ENCODE measurements at places on chromosomes 12 and 14. TPM values are rescaled to one million over a fixed set of nuclear protein-coding genes. Genes with fewer than 3 reads are reported as not detected.

Gene SSTR1
- 0.33 TPM for total RNA-seq

- no peak for DNase-seq
Observed at GRCh38 chr12:30896461-30896860, 30.1 kb upstream of the TSPAN11 start.

GRCh38 chr12:113472191-113473121 is 785 bp upstream of the LHX5 start:
- no peak for DNase-seq

DNA sequence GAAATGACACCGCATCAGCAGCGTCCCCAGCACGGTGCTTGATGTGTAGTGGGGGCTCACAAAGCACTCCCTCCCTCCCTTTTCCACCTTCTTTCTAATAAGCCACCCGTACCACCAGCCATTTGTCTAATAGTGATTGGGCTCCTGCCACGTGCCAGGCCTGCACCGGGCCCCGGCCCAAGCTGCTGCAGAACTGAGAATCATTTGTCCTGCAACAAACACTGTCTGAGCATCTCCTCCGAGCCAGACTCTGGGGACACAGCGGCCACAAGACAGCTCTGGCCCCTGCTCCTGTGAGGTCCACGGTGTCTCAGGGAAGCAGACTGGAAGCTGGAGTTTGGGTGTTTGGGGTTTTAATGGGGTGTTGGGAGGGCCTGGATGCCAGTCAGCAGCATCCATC is 43.9 kb downstream of the MVK start:
- no peak for DNase-seq

DNA sequence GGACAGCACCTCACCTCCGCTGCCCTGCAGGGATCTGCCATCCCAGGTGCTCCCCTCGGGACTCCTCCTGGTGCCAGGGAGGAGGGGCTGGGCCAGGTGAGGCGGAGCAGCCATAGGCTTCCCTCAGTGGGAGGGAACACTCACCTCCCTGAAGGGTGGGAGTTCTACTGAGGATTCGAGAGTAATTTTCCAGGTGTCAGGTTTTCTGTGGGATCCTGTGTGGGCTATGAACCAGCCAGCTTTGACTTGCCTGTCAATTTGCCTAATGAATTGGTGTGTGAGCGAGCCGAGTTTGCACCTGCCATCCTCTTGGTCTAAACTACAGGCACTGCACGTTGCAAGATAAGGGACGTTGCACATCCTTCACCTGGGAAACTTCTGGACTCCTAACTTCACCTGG is 50.3 kb downstream of the NOC4L start:
- DNase-seq, result no peak

DNA sequence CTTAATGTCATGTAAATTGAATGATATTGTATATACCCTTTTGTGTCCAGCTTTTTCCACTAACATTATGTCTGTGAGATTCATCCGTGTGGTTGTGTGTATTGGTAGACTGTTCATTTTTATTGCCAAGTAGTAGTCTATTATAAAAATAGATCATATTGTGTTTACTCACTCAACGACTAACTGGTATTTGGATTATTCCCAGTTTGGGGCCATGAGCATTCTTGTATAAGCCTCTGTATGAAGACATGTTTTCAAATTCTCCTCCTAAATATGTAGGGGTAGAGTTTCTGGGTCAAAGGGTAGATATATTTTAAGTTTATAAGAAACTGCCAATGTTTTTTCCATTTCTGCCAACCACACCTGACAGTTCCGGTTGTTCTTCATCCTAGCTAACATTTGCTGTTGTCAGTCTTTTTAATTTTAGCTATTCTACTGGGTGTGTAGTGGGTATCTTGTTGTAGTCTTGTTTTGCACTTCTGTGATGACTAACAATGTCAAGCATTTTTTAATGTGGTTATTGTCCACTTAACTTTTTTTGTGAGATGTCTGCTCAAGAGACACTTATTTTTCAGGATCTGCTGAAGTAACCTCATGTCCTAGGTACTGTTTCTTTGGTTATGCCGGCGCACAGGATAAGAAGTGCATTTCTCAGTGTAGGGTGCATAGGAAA is 93.2 kb downstream of the DACT1 start:
- DNase-seq, result no peak

GRCh38 chr12:111024205-111024801 is 103.9 kb upstream of the MYL2 start:
- DNase-seq, result peak; percentile 66

GRCh38 chr12:125351788-125352187 is 286.6 kb downstream of the AACS start:
- no peak for DNase-seq

DNA sequence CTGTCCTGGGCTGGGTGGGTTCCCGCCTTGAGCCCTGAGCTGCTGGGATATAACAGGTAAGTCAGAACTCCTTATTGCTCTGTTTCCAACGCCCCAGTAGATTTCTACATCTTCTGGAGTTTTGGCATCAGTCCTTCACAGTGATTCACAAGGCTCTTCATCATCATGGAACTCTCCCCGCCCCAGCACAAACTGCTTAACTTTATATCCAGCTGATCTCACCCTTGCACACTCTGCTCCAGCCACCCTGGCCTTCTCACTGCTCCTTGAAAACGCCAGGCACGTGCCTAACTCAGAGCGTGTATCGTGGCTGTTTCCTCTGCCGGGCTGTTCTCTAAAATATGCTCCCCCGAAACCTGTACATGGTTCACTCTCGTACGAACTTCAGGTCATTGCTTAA is 264.9 kb downstream of the NOVA1 start:
- no peak for DNase-seq

- DNase-seq, result no peak
Observed at GRCh38 chr14:54086767-54087166, 130.1 kb upstream of the BMP4 start.

DNA sequence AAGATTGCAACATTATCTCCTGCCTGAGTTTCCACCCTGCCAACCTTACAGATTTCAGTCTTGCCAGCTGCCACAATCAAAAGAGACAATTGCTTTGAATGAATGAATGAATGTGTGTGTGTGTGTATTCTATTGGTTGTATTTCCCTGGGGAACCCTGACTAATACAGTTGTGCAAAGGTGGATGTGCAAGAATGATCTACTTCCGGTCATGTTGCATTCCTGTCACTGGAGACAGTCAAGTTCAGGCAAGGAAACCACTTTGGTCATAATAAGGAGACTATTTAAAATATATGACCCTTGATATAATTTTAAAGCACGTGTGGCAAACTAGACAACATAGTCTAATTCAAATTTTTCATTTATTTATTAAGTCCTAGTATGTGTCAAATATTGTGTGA is 13.1 kb downstream of the RERG start:
- DNase-seq, result no peak

- no peak for DNase-seq
Observed at GRCh38 chr12:125263385-125263784, 198.2 kb downstream of the AACS start.

DNA sequence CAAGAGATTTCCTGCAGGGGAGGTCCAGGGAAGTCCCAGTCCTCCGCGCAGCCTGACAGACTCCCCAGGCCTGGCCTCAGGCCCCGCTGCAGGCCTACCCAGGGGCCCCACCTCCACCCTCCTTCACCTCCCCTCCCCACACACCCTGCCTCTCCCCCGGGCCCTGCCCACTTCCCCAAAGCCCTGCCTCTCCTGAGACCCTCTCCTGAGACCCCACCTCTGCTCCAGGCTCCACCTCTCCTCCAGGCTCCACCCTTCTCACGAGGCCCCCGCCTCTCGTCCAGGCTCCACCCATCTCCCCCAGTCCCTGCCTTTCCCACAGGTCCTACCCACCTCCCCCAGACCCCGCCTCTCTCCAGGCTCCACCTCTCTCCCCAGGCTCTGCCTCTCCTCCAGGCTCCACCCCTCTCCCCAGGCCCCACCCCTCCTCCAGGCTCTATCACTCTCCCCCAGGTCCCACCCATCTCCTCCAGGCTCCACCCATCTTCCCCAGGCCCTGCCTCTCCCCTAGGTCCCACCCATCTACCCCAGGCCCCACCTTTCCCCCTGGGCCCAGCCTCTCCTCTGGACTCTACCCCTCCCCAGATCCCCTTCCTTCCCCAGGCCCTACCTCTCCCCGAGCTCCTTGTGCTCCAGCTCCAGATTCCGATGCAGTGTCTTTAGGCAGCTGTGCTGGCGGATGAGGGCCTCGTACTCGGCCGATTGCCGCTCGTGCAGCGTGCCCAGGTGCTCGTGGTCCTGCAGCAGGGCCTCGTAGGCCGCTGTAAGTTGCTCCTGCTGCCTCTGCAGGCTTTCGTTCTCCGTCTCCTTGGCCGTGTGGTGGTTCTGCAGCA is 58.8 kb upstream of the GPR68 start:
- peak; percentile 66 for DNase-seq
